ENCODE measurements at places on chromosomes 3 and 15.

- DNase-seq: no peak
These were observed 6.7 kb downstream of the PLIN1 start for GRCh38 chr15:89672221-89673164.

GRCh38 chr3:134161898-134162615, 88.6 kb downstream of the RYK start:
- peak; percentile 9 for DNase-seq

- DNase-seq: no peak
These were observed 106.3 kb upstream of the BFSP2 start for GRCh38 chr3:133293397-133294110.

DNA sequence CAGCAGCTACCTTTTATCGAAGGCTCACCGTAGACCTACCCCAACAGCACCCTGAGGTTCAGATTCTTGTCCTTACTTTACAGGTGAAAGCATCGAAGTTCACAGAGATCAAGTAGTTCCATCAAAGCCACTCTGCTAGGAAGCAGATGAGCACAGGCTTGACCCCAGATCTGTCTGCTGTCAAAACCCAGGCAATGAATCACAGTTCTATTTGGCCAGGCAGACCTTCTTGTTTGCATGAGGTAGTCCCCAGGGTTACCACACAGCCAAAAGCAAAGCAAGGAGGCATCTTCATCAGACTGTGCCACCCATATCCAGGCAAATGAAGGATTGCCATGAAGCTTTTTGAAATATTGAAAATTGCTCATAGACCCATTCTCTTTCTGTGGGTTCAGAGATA, 33.0 kb downstream of the HES1 start:
- DNase-seq: no peak

- DNase-seq: no peak
These were observed 30.4 kb upstream of the ZNF639 start for GRCh38 chr3:179292450-179292849.

GRCh38 chr3:8872261-8872660, 91.0 kb downstream of the RAD18 start:
- no peak for DNase-seq

DNA sequence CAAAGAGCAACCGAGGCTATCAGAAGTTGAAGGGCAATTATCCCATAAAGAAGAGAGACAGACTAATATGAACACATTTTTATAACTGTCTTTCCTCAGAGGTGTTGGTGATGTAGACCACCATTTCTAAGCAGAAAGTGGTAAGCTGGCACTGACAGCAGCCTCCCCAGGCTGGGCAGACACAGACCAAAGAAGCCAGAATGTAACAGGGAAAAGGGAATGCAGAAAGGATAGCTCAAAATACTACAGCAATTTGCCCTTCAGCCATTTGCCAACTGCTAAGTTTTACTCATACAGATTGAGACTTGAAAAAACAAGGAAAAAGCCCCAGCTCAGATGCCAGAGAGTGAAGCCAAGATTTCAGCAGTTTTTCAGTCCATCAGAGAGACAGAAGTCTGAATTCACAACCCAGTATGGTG, 73.5 kb upstream of the ABI3BP start:
- DNase-seq: peak; percentile 52

DNA sequence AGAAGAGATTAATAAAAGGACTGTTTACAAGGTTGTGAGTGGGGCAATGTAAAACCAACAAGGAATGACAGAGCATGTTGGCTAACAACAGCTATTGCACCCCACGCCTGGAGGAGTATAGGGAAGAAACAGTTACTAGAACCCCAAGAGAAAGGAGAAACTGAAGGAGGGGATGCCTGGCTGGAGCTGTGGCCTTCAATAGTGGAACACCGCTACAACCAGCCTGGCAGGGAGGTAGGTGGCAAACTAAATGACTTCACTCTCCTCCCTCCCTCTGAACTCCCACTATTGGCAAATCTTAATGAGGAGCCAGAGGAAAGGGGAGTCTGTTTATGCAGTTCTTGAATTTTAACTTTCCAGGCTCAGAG, 7.2 kb upstream of the CD47 start:
- DNase-seq: no peak

DNA sequence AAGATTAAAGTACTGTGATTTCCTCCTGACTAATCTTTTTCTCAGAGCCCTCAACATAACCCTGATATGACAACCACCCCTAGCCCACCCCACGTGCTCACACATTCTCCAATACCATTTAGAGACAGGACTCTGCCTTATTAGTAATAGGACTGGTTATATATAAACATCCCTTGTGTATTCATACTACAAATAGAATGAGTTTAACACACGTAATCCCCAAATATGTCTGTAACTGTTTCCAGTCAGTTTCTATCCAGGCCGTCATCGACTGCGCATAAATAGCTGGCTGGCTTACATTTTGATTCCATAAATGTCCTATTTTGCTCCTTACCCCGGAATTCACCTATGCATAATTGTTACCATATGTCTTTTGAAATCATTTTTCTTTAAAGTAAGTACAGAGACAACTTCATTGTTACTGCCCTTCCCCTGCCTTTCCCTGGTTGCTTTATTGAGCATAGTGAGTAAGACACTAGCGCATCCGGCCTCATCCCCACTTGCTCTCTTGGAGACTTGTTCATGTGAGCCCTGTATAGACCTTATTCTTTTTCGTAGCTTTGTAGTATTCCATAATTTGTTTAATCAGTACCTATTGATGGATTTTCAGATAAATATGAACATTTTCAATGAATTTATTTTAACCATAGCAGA, 3.5 kb upstream of the P2RY14 start:
- peak; percentile 58 for DNase-seq

DNA sequence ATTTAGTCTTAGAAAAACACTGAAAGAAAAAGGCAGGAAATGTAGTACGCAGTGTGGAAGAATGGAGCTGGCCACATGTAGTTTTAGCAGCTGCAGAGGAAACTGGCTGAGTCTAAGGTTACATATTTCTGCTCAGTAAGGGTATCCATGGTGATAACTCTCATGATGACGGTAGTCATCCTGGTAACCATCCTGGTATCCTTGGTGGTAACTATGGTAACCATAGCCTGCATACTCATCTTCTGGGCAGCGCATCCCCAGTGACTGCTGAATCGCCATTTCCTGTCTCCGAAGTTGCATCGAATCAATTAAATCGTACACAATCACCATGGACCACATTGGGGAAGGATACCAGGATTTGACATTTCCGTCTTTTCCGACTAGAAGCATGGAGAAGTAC, 35.7 kb downstream of the CCDC80 start:
- DNase-seq: peak; percentile 99

- DNase-seq: peak; percentile 55
These were observed at the start of gene HRH1 for GRCh38 chr3:11154036-11154952. TSS of gene HRH1 (plus strand) at chr3:11154493. CDS start at chr3:11259038, 104,545 bp downstream.

DNA sequence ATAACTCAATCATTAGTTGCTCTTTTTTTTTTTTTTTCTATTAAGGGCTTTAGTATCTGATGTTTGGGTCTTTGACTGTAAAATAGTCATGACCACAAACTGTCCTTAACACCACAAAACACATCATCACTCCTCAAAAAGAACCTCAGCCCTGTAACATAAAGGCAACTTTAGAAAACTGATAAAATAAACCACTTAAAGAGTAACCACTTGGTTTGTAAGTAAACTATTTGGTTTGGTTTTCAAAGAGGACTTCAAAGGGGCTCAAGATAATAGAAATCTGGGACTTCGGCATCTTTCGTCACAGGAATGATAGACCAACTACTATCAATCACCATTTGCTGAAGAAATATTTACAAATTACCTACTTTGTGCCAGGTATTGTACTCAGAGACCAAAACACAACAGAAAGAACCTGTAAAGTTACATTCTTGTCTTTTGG, 167.8 kb downstream of the FOXP1 start:
- DNase-seq: no peak

DNA sequence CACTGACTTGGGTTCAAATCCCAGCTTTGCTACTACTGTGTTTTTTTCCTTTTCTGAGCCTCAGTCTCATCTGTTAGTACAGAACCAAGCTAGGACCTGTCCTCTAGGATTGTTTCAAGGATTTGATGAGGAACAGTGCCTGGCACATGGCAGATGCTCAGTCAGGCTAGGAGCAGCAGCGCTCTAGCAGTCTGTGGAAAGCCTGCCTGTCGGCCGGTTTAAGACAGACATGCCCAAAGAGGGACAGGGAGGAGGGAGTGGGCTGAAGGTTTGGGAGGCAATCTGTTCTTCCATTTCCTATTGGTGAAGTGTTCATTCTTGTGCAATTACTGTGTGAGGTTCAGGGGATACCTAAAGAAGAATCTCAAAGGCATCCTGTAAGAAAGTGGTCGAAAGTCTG, 35.1 kb upstream of the RGMA start:
- DNase-seq: no peak

DNA sequence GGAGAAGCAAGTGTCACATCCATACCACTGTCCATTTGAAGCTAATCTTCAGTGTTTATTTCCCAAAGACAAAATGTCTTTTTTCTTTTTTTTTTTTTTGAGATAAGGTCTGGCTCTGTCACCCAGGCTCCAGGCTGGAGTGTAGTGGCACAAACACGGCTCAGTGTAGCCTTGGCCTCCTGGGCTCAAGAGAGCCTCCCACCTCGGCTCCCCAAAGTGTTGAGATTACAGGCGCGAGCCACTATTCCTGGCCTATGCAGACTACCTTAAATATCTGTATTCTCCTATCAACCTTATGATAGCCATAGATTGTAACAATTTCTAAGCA, 27.7 kb upstream of the VPS33B start:
- no peak for DNase-seq

GRCh38 chr3:15820911-15821310, 23.1 kb upstream of the ANKRD28 start:
- peak; percentile 38 for DNase-seq

DNA sequence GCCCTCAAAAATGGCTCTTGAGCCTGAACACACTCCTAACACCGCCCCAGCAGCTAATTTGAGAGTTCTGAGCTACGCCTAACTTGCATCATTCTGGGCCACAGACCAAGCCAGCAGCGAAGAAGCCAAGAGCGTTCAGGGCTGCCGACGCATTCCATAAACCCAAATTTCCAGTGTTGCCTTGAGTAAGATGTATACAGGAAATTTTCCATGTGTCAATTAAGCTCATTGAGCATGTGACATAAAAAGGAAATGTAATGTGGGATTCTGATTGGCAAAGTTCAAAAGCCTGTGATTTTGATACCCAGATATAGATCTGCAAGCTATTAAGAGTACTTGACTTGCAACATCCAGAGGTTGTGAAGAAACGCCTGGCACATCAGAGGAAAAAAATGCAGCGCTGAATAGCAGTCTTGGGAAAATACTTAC, 148.6 kb upstream of the NR2F2 start:
- peak; percentile 28 for DNase-seq

- DNase-seq: no peak
These were observed 2.8 kb upstream of the SLC28A2 start for GRCh38 chr15:45249125-45249780.

DNA sequence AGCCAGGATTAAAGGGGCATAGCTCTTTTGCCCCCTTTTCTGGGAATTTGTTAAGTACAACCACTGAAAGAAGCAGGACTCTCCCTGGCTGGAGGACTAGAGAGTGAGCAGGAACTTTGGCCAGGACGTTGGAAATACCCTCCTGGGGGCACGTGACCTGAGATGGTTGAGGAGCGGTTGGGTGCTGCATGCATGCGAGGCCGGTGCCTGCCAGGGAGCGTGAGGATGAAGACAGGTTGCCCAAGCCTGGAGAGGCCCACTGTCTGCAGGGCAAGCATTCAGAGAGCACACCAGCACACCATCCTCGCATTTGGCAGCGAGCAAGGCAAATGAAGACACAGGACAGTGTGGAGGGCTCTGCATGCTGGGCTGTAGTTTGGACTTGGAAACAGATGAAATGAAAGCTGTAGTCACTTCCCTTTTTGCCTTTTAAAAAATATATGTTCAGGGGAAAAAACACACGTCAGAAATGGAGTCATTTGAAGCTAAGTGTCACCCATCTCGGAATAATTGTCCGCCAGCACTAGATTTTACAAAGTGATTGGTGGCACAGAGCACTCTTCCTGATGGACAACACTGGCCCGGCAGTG, 217.6 kb downstream of the SLCO3A1 start:
- DNase-seq: no peak

DNA sequence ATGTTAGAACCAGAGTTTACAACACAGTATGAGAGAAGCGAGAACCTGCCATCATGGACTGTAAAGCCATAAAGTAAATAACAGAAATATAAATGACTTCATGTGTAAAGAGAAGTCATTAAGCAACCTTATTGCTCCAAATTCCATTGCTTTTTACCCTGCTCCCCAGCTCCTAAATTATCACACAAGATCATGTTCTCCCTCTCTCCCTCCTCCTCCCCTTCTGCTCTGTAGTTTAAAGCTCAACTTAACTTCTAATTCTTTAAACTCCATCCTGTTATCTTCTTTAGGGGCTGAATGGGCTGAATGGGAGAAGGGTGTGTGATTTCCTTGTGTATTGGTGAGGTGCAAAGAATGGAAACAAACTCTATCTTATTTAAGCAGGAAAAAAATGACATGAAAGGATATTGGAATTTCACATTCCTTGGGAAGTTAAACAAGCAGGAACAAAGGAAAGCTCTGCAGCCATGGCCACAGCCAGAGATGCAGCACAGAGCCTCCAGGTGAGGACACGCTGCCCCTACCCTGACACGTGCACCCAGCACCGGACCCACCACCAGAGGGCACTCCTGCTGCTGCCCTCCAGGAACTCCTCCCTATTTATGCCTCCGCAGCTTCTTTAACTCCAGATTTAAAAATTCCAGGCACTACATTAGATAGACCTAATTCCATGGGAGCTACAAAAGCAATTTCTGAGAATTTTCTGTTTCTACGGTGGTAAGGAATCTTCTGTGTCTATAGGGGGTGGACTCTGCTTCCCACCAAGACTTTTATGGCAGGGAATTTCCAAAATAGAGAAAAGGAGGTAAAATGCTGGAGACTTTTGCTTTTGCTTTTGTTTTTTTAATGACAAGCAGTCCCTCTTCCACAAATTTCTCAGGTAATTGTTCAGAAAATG, 76.9 kb upstream of the ABI3BP start:
- peak; percentile 21 for DNase-seq

DNA sequence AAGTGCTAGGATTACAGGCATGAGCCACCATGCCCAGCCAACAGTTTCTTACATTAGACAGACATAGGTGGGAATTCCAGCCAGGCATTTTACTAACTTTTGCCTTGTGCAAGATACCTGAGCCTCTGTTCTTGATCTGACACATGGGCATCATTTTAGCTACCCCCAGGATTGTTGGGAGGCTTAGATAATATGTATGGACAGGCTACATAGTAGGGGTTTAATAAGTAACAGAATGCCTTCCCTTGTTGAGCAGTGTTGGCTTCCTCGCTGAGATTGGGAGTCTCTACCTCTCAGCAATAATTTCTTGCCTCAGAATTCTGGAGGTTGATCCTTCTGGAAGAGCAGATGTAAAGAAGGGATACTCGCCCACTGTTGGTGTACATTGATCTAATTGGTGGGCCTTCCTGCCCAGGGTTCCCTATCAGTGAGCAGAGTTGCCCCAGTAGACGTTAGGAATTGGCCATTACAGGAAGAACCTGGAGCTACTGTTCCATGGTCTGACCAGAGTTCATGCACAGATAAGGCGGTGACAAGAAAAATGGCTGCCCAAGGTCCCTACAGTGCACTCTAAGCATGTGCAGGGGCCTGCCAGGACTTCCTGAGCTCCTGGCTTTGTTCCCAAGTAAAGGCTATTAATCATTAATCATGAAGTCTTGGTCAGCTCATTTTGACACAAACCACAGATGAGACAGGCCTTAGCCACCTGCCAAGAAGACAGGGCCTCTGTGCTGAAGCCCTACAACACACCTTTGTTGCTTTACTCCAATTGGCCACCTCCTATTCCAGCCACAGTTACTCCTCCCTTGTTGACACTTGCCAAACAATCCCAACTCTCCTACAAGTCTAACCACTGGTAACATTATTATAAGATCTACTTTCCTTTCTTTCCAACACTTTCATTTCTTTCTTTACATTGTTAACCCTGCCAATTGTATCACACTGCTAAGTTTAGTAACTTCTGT, 5.0 kb upstream of the IL17RE start:
- peak; percentile 39 for DNase-seq

- DNase-seq: no peak
These were observed 151.7 kb upstream of the PROK2 start for GRCh38 chr3:71936681-71937080.

All from ELR (cell line).